ENCODE measurements at places on chromosomes 2 and 18.

DNA sequence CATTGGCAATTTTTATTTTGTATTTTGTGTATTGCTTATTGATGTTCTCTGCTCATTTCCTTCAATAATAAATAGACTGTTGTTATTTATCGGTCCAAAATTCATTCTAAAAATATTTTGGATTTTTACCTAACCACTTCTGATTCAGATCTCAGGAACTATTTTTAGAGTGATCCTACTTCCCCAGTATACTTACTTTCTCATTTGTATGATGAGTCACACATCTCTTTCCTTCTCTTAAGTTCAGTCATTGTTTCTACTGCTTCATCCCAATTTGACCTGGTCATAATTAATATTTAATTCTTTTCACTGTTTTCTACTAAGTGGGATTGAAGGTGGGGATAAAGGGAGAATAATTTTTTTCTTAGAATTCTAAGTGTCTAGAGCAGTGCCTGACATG is 75.1 kb downstream of the AGPS start:
- peak; percentile 71 for DNase-seq

GRCh38 chr2:48510329-48510728 is 19.6 kb upstream of the STON1 start:
- peak; percentile 74 for DNase-seq

- DNase-seq, result no peak
Measured at GRCh38 chr2:37402636-37403035, 58.2 kb downstream of the QPCT start.

- peak; percentile 51 for DNase-seq
Measured at GRCh38 chr2:33241581-33241980, 234.9 kb upstream of the RASGRP3 start.

DNA sequence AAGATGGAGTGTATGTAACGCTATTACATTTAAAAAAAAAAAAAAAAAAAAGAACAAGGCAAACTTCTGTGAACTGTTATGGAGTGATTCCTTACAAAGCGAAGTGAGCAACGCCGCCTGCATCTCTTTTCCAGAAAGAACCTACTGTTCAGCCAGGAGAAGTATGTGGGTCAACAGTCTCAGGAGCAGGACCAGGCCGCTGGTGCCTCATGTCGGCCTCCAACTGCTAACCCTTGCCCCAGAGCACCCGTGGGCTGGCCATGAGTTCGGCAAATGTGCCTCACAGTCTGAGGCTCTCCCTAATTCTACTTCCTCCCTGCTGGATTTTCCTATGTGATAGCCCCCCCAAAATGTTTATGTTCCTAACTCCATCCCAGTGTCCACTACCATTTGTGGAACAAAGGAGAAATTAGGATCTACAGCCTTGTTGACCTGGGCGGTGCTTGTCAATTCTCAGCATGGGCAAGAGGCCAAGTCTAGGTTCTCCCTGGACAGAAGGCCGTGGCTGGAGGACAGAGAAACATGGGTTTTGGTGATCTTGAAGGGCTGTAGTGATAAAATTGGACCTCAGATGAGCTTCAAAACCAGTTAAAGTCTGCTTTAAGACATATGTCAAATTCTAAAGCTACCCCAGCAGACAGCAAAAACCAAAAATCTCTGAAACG is 15.9 kb downstream of the FAM168B start:
- DNase-seq, result peak; percentile 40

GRCh38 chr2:128310094-128310716 is 8.5 kb downstream of the HS6ST1 start:
- no peak for DNase-seq

DNA sequence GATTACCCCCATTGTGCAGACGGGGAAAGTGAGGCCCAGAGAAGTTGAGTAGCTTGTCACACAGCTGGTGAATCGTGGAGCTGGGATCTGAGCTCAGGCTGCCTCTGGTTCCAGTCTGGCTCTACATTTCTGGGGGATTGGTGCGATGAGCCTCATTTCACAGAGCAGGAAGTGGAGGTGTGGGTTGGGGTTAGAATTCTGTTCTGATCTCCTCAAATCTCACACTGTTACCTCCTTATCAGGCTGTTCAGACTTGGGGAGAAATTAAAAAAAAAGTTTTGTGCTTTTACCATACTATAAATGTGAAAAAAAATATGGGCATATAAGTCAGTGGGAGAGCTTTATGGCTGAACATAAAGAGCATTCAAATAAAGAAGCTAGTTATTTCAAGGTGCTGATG is 21.6 kb downstream of the SH3RF3 start:
- no peak for DNase-seq

GRCh38 chr2:107589079-107589491 is 237.6 kb upstream of the RGPD4 start:
- DNase-seq, result peak; percentile 50

DNA sequence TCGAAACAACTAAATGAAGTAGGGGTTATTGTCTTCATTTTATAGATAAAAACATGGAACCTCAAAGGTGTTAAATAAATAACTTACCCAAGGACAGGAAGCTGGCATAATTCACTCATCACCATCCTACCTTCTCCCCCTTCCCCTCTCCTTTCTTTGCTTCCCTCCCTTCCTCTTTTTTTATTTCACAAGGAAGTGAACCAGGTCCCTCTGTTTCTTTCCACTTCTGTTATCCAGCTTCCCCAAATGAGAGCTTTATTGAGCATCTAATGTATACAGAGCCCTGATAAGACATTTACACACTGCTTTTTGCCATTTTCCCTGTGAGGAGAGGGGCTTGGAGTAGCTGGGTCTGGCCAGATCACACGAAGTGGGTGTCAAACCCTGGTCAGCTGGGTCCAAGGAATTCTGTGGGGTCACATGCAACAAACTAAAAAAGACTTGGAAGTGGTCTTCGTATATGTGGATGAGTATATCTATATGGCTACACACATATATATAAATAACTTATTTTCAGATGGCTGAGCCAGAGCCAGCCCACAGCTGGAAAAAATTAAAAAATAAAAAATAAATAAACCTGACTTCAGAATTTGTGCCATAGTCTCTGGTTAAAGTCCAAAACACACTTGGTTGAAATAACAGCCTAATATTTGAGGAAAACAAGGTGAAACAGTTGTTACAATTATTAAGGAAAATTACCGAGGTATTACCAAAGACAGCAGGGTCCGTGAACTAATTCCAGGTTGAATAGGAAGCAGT is 49.3 kb upstream of the FOSL2 start:
- DNase-seq, result no peak

DNA sequence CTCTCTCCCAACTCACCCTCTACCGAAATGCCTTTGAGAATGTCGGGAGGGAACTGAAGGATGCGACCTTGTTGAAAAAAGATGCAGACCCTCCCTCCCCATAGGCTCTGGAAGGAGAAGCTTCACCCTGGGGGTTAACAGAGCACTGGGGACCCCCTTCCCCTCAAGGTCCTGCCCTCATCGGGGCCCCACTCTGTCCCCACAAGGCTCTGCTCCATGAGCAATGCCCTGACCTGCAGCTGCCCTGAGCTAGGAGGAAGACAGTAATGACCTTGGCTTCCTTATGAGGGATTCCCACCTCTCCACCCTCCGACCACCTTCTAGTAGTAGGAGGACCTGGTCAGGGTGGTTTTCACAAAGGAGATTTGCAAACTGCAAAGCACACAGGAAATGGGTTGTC is 44.4 kb upstream of the HPCAL1 start:
- no peak for DNase-seq

DNA sequence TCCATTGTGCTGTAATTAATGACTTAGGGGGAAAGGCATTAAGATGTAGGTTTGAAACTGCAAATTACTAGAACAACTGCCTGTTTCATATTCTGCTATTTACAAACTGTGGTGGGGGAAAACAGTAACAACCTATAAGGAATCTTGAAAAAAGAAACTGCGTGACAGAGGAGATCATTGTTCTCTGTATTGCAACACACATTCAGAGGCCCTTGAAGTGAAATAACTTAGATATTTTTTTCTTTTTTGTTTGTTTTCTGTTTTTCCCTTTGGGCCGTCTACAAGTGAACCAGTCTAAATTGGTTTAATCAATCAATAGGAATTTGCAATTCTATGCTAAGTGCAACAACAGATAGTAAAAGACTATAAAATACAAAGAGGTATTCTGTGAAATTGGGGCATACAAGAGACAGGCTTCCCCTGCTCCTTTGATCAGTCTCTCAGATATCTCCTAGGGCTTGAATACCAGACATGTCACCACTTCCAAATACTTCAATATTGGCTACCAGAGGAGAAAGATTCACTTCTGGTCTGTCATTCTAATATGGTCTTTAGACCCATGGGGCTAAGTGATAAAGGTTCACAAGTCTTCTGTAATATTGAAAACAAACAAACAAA is 2055.1 kb upstream of the CELF4 start:
- no peak for DNase-seq

DNA sequence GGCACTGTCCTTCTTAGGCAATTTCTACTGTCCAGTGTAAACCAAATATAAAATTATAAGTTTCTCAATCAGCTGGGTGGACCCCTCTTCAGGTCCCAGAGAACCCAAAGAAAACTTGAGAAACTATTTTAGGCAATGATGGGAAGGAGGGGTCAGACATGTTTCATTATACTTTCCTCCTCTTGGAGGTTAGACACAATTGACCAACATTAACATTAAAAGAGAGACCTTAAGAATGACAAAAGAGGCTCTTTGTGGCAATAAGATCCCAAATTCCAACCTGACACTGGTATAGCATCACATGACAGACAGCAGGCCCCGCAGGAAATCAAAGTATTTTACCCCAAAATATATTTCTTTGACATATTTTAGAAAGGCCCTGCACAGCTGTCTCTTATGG is 73.1 kb downstream of the LRRTM1 start:
- no peak for DNase-seq

GRCh38 chr2:193482557-193482956 is 1287.8 kb upstream of the TMEFF2 start:
- DNase-seq, result no peak

DNA sequence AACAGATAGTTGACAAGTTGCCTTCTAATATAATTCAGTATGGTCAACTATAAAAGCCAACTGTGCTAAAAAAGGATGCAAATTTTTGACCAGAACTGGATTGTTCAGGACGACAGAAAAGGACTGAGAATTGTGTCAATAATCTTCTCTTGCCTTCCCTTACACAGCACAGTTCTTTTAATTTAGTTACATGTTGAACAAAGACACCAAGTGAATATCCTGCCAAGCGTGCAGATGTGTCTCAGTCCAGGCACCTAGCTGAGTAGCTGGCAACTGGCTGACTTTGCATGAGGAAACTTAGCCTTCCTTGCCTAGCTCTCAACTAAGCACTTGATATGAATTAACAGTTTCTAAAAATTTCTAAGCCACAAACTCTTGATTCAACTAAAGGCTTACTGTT is 801.4 kb downstream of the BCL11A start:
- DNase-seq, result no peak

- no peak for DNase-seq
Measured at GRCh38 chr2:162686336-162686735, 152.2 kb downstream of the KCNH7 start.

- no peak for DNase-seq
Measured at GRCh38 chr2:117853316-117853715, 38.8 kb downstream of the DDX18 start.

DNA sequence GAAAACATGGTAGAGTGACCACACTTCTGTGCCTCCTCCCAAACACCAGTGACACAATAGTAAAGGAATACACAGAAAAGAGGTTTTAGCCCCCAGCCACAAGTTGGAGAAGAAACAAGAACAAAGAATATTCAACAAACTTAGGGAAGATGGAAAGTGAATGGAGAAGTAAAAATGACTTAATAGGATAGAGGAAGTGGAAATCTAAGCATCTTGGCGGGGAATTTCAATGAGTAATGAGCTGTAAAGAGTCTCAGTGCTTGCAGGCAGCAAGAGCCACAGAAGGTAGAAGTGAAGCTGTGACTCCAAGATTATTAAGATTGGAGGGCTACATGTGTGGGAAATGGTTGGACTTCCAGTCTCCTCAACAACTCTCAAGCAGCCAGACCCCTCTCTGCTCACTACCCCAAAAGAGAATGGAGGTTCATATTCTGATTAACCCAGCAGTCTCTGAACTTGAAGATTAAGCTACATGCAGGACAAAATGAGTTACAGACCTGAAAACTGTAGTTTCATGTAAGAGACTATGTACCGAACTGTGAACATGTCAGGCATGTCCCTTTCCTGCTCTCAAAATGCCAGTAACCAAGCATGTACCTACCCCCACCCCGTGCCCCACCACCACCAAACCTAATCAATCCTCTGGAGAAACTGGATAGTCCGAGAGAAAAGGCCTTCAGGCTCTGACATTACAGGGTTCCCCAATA is 16.9 kb upstream of the HNRNPLL start:
- DNase-seq, result peak; percentile 59

DNA sequence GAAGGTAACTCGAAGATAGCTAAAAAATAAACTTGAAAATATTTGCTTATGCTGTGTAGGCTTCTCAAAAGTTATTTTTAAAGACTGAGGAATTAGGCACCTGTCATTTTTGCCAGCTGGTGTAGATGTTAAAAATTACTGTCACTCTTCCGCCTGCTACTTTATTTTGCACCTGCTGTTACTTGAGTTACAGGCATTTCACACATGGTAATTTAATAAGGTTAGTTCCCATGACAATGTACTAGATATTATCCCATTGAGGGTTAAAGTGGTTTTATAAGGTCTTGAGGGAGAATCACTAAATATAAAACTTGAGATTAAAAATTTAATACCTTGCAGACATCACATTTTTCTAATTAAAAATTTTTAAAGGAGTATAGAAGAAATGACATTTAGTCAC is 26.6 kb downstream of the MYL1 start:
- no peak for DNase-seq

DNA sequence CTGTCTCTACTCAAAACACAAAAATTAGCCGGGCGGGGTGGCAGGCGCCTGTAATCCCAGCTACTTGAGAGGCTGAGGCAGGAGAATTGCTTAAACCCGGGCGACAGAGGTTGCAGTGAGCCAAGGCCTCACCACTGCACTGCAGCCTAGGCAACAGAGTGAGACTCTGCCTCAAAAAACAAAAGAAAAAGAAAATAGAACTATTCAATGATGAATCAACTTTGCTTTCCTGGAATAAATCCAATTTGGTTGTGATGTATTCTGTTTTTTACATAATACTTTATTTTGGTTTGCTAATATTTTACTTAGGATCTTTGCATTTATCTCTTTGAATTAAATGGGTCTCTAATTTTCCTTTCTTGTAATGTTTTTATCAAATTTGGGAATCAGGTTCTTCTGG is 86.3 kb upstream of the MBOAT2 start:
- DNase-seq, result peak; percentile 45

DNA sequence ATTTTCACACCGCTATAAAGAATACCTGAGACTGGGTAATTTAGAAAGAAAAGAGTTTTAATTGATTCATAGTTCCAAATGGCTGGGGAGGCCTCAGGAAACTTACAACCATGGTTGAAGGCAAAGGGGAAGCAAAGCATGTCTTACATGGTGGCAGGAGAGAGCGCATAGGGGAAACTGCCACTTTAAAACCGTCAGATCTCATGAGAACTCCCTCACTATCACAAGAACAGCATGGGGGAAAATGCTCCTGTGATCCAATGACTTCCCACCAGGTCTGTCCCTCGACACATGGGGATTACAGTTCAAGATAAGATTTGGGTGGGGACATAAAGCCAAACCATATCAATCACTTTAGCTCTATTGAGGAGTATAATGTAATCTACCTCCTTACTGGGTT is 53.5 kb downstream of the ABCB11 start:
- no peak for DNase-seq

Measured in fibroblast of mammary gland (primary cell).